ENCODE measurements at places on chromosomes 12 and 14.

GRCh38 chr12:20415641-20416040 is 47.3 kb downstream of the PDE3A start:
- DNase-seq: no peak

DNA sequence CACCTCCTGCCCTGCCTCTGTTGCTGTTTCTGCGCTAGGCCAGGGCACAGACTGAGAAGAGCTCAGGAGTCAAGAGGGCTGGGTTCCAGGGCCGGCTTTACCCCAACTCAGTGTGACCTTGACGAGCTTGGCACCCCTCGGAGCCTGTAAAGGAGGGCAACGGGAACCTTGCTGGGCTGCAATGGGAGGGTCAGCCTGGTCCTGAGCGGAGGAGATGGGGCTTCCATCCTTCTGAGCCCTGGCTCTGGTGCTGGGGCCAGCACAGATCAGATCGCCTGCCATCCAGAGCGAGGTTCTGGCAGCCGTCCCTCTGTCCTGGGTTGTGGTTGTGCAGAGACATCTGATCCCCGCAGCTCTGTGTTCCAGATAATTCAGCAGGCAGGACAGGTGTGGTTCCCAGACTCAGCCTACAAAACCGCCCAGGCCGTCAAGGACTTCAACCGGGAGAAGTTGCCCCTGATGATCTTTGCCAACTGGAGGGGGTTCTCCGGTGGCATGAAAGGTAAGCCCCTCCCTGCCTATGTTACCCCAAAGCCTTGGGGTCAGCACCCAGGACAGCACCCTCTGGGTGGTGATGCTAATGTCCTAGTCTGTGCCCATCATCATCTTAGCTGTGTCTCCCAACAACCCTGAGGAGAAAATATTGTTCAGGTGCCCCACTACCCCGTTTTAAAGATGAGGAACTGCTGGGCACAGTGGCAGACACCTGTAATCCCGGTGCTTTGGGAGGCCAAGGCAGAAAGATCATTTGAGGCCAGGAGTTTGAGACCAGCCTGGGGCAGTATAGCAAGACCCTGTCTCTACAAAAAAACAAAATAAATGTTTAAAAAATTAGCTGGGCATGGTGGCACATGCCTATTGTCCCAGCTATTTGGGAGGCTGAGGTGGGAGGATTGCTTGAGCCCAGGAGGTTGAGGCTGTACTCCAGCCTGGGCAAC is 50.2 kb downstream of the FOXN4 start:
- DNase-seq: no peak

DNA sequence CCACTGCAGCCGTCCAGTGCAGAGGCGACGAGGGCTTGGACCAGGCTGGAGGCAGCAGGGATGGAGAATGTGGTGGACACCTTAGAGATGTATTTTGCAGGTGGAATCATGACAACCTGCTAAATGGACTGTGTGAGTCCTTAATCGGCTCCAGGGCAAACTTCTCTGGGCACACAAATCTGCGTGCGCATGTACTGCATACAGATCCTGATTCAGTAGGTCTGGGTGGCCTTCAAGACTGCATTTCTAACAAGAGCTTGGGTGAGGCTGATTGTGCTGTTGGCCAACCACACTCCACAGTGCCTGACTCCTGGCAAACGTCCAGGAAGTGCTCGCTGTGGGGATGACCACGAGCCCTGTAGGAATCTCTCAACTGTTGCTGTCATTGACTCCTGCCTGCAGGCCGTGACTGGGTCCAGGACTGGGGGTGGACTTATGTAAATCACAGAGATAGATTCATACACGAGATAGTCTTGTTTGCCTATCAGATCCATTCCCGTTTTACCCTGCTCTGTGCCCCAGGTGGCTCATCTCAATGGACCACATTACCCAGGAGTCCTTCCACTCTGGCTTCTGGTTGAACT is 27.2 kb downstream of the JDP2 start:
- DNase-seq: no peak

DNA sequence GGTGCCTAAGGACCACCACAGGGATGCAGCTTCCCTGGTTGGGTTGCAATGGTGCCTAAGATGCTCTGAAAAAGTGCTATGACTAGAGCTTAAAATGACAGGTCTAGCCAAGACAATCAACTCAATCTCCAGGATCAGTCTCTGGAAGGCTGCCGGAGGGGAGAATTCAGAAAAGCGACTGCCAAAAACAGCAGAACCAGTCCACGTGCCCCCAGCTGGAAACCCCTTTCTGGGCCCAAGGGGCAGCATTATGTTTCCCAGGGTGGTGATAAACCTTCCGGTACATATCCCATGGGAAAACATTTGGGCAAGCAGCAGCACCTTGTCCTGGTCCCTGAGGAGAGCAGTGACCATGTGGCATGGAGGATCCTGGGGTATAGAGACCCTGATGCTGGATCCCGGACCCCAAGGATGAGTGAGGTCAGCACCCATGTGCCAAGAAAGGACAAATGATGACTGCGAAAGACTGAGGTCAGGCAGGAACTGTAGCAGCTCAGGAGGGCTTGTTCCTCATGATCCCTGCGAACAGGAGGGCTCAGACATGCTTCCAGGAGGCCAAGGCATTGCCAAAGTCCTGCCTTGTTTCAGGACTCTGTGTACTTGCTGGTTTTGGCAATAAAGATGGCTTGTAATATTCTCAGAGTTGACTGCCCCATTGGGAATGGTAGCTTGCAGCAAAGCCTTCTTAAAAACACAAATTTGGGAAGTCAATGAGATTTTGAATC is 49.9 kb upstream of the LTBP2 start:
- no peak for DNase-seq

DNA sequence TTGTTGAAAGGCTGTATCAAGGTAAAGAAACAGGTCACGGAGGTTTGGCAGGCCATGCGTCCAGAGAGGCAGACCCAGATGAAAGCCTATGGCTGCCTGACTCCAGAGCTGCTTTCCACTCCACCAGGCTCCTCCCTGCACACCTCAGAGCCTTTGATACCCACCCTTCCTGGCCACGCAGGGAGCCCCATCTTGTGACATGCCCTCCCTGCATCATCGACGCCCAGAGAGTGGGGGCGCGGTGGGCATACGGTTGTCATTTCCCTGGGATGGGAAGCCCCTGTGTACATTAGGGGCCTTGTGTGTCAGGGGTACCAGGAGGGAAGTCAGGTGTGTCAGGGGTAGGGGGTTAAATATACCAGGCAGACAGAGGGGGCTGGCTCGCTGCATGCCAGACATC is 30.3 kb upstream of the GPR68 start:
- no peak for DNase-seq

DNA sequence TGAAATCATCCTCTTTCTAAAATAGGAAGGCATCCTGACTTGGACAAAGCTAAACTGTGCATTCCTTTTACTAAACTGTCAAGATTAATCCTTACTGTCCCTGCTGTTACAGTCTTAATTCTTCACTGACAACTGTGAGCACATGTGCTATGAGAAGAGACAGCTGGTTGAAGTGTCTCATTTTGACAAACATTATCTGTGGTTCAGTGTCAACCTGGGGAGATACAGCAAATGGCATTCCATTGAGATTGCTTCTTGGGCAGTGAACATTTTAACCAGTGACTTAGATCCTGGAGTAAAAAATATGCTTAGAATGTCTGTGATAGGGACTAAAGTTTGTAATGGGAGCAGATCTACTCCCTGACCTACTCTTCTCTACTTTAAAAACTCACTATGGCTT is 552.6 kb upstream of the ATP2B1 start:
- no peak for DNase-seq

DNA sequence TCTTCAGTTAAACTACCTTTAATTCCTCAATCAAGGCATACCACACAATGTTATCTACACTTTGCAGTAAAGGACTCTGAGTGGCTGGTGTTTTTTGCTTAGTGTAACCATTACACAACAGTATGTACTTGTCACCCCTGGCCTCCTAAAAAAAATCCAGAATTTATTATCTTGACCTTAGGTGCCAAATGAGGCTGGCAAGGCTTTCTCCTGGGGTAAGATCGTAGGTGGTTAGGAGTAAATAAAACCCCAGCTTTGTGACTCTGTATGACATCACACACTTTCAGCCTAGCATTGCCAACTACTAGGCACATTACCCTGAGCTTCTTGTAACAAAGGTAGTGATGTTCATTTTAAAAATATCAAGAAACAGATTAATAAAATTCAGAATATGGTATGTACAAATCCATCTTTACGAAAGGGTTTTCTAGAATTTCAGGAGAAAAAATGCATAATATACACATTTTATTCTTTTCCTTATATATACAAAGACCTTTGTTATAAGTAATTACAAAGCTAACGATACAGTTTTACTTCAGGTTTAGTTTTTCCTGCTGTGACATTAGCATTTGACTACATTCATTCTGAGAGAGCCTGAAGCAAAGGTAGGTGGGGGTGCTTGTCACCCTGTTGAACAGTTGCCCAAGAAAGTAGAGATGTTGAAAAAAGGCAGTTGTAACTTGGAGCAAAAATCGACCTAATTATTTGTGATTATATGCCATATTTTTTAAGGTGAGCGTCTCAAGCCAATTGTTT is 13.5 kb downstream of the TCL1A start:
- DNase-seq: no peak

GRCh38 chr14:26984311-26985177 is 386.7 kb upstream of the NOVA1 start:
- no peak for DNase-seq

DNA sequence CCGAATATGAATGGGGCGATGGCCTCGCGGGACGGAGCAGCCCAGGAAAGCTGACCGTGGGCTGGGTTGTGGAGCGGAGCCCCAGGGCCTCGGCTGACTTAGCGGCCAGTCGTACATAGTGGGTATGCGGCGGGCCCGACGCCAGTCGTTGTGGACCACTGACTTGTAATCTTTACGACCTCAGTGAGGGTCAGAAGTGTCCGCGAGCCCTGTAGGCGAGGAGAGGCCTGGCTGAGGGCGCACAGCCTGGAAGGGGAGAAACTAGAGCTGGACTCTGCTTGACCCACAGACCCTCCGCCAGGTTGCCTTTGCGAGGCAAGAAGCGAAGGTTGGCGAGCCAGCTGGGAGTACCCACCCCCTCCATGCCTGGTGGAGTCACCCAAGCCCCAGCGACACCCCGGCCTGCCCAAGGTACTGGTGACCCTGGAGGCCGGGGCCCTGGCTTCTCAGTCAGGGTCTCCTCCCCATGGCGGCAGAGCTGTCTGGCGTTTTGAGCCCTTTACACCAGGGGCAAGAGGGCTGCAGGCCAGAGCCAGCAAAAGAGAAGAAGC is 15.6 kb upstream of the DYNC1H1 start:
- DNase-seq: no peak

DNA sequence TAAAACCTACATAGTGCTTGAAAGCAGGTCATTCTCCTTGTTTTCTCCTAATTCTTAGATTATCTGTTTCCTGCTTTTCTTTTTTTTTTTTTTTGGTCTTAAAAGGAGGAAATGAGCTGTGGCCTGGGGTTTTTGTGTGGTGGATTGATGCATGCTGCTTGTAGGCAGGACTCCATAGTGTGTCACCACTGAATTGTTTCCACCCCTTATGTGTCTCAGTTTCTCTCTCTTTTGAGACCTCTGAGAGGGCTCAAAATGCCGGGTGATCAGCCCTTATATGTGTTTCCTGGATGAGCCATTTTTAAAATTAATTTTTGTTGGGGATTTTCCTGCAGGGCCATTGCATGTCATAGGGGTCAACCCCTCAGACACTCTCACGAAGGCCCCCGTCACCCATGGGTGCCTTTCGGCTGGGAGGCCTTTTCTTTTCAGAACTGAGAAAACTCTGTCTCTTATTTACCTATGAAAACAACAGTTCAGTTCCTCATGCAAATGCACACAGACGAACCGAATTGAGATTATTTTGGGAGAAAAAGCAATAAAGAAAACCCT is 32.0 kb upstream of the LRRK2 start:
- no peak for DNase-seq

DNA sequence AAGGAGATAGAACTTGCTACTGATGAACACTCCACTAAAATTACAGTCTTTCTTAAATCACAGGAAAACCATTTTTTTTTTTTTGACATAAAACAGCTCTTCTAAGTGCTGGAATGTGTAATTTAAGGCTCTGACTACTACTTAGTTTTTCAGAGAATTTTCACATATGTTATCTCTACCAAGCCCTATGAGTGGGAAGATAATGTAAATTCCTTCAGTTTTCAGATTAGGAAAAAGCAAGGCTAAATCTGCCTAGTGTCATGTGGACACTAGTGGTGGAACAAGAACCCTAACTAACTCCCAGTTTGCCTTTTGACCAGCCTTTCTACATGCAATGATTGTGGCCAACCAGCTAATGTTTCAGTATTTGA is 37.3 kb upstream of the CSRP2 start:
- no peak for DNase-seq
